ENCODE measurements at places on chromosomes 3 and 15. TPM values are rescaled to one million over a fixed set of nuclear protein-coding genes. Genes with fewer than 3 reads are reported as not detected.

NFKBIZ gene
- total RNA-seq: 69.9 TPM

ZNF80 gene
- not detected for total RNA-seq

DNA sequence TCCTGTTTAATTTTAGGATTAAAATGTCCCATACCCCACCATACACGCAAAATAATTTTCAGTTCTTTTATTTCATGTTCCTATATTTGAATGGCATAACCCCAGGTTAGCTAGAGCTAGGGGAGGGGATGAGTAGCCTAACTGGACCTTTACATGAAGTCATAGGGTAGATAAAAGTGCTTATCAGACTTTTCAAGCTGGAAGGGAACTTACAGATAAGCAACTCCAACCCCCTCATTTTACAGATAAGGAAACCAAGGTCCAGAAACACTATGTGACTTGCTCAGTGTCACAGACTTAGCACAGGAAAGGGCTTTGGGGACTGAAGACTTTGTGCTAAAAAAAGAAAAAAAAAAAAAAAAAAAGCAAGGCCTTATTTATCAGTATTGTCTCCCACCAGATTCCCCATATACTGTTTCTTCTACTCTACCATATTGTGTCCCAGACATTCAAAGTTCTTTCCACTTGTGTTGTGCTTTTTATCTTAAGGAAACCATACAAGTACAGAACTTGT is 10.6 kb upstream of the TNIK start:
- DNase-seq: no peak

DNA sequence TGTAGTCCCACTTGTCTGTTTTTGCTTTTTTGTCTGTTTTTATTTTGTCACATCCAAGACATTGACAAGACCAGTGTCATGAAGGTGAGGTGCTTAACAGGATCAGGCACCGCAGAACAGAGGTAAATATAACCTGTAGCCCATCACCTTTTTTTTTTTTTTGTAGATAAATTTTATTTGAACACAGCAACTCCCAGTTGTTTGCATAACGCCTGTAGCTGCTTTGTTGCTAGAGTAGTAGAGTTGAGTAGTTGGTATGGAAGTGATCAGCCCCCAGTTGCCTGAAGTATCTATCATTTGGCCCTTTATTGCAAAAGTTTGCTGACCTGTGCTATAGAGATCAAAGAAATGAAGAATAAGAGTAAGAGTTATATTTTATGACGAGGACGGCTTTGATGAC is 135.0 kb downstream of the TCF12 start:
- DNase-seq: no peak

GRCh38 chr3:171967932-171968678 is 71.3 kb upstream of the FNDC3B start:
- no peak for DNase-seq

GRCh38 chr15:89051875-89052274 is 36.4 kb upstream of the ABHD2 start:
- DNase-seq: no peak

- no peak for DNase-seq
Measured at GRCh38 chr3:140434261-140434905, 243.5 kb upstream of the TRIM42 start.

DNA sequence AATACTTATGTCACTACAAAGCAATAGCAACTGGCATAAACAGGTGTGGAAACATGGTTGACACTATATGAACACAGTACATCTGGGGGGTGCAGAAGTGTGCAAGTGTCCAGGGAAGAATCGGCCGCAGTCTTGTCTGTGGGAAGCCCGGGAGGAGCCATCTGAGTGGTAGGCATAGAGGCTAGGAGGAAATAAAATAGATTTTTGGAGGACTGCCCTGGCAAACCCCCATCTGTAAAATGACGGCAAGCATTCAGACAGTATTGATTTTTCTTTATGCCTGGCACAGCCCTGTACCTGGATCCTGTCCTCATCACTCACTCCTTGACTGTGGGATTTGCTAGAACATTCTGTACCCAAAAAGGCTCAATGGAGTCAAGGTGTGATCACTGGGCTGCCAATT is 31.3 kb downstream of the THSD4 start:
- peak; percentile 77 for DNase-seq

DNA sequence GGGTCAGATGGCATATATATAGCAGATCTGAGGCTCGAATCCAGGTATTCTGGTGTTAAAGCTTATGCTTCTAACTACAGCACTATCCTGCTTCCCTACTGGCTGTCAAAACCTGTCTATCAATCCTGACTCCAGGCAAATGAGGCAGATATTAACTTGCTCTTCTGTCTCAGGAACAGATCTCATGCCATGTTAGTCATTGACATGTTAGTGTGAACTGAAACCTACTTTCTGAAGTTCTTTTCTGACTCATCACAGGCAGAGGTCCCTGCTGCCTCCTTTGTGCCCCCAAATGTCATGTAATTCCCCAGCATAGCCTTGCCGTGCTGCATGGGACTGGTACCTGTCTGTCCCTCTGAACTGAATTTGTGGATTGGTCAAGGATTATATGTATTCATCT is 125.0 kb upstream of the SMAD3 start:
- no peak for DNase-seq

- DNase-seq: no peak
Measured at GRCh38 chr3:22450786-22451400, 699.9 kb upstream of the ZNF385D start.

- peak; percentile 74 for DNase-seq
Measured at GRCh38 chr3:66822186-66823008, 175.7 kb upstream of the KBTBD8 start.

- no peak for DNase-seq
Measured at GRCh38 chr15:64068133-64068532, 21.8 kb upstream of the DAPK2 start.

- no peak for DNase-seq
Measured at GRCh38 chr3:33331414-33331813, 54.2 kb downstream of the FBXL2 start.

DNA sequence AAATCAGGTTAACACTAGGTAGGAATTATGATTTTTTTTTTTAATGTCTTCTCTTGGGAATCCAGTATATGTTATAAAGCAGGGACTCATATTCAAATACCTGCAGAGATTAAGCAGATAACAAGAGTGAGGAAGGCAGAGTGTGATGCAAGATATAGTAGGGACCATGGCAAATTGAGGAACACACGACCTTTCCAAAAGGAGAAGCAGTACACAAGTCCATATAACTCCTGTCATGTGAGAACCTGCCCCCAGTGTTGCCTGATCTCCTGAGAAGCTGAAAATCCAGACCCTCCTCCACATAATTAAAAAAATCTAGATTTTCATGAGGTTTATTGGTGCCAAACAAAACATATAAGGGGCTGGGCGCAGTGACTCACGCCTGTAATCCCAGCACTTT is 3.6 kb downstream of the RFC4 start:
- DNase-seq: no peak

- DNase-seq: no peak
Measured at GRCh38 chr15:36881516-36881915, 218.8 kb downstream of the MEIS2 start.

GRCh38 chr3:183988216-183988790 is 29.4 kb downstream of the ABCC5 start:
- no peak for DNase-seq
